ENCODE measurements at places on chromosomes 2 and 18. TPM values are rescaled to one million over a fixed set of nuclear protein-coding genes. Genes with fewer than 3 reads are reported as not detected.
A peak's percentile ranks its signal among the peaks of the same experiment; 100 is the strongest.

The RAB27B gene
- total RNA-seq = under 0.01 TPM

- DNase-seq = no peak
These were observed 8.3 kb downstream of the RNF149 start for GRCh38 chr2:101300164-101300563.

The FTCDNL1 gene
- 0.40 TPM for total RNA-seq

DNA sequence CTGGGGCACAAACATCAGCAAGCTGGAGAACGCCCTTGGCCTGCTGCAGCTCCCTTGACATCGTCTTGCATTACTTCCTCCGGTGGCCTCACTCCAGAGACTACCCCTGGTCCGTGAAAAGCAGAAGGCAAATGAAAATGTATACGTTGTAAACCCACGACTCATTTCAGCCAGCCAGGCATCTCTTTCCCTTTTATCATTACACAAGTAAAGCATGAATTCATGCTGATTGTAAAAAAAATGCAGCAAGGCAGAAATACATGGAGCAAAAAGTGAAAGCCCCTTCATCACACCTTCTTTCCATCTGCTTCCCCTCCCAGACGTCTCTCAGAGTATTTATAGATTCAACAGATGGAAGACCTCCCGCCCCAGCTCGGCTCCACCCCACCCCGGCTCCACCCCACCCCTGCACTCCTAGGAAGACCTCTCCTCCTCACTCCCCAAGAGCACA, 41.6 kb upstream of the RALBP1 start:
- no peak for DNase-seq

DNA sequence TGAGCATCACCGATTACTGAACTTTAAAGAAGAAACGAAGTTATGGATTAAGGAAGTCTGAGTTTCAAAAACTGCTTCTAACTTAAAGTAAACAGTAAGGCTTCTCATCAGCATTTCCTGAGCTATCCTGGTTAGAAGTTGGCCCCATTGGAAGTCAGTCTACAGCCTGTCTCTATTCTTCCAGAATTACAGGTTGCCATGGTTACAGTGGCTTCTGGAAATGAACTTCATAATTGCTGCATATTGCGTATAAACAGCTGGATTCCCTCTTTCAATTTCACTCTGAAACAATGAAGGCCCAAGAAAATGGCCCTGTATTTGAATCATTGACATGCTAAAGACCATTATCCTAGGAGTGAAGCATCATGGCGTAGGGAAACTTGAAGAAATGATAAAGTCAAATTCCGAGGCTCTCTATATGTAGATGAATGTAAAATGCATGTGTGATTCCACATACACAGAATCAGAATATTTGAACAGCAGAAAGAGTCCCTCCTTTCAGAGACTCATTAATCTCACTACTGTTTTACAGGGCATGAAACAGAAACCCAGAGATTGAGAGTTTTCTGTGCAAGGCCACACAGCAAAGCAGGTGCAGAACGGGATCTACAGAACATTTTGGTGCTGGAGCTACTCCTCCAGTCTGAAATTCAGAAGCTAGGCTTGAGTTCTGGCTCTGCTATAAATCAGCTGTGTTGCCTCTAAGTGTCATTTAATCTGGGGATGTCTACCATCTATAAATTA, 856.4 kb upstream of the CELF4 start:
- DNase-seq = no peak

GRCh38 chr18:43869451-43870008, 592.2 kb upstream of the SYT4 start:
- DNase-seq = no peak

DNA sequence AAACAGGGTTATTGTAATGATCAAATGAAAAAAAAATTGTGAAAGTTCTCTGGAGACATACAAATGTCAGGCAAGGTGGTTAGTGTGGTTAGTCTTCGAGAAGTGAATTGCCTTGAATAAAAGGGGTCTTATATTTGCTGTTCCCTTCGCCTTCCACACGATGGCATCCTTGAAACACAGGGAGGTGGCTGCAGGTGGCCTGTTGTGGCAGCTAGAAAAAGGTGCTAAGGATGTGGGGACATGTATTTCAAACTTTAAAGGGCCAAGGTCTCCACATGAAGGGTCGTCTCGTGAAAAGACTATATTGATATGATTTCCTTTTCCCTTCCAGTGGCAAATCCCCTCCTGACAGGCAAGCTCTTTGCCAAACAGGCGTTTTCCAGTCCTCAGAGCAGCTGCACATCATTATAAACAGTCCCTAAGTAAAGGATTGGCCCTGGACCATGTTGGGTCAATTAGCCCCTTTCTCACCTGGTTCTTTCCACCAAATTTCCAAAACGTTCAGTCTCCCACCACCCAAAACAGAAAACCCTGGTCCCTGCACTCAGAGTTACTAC, 68.5 kb downstream of the COPS8 start:
- peak; percentile 82 for DNase-seq

GRCh38 chr2:144137705-144138428, 382.1 kb downstream of the ZEB2 start:
- DNase-seq = no peak

The EMILIN1 gene
- 42.3 TPM for total RNA-seq

The ANKRD53 gene
- total RNA-seq = 0.22 TPM

The MMADHC gene
- total RNA-seq = 129 TPM

GRCh38 chr2:237927986-237928385, 38.8 kb upstream of the UBE2F start:
- no peak for DNase-seq

Measured in lung microvascular endothelial cell (primary cell).